ENCODE measurements at places on chromosomes 1 and 21.

GRCh38 chr1:47351305-47351704 is 17.7 kb downstream of the CMPK1 start:
- DNase-seq, result no peak

DNA sequence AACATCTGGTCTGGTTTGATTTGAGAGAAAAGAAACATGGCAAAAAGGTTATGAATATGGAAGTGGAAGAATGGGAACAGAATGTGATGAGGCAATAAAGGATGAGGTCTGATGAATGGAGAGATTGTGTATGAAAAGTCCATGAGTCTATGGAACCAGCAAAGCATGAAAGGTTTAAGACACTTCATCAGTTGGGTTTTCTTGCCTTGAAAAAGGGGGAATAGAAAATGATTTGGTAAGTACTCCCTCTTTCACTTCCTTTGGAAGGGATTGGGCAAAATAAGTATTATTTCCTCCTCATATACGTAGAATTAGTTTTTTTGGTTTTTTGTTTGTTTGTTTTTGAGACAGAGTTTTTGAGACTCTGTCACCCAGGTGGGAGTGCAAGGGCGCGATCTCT is 155.8 kb downstream of the TRIM33 start:
- no peak for DNase-seq

GRCh38 chr1:79290927-79291474 is 284.5 kb upstream of the ADGRL4 start:
- DNase-seq, result no peak

GRCh38 chr1:168977618-168978017 is 128.9 kb upstream of the ATP1B1 start:
- DNase-seq, result no peak

GRCh38 chr1:26761217-26761616 is 26.5 kb upstream of the PIGV start:
- DNase-seq, result no peak

- DNase-seq, result no peak
Observed at GRCh38 chr1:23419180-23419579, 5.4 kb downstream of the TCEA3 start.

- DNase-seq, result peak; percentile 23
Observed at GRCh38 chr1:51410568-51411460, 80.5 kb upstream of the TTC39A start.

- no peak for DNase-seq
Observed at GRCh38 chr1:153358691-153358975, 979 bp downstream of the S100A9 start.

DNA sequence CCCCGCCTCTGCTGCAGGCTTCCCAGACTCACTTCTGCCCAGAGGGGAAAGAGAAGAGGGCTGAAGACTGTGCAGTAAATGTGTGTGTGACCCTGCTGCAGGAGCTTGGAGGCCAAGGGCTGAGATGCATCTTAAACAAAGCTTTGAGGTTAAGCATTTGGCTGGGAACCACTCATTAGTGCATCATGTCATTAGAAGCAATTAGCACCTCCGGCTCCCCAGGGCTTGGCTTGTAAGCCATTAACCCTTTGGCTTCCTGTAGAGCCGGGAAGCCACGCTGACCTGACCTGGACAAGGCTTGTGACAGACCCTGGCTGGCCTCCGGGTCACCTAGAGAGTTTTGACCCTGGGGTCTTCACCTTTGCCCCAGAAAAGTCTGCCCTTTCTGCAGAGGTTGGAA is 77.0 kb downstream of the CSMD2 start:
- no peak for DNase-seq

DNA sequence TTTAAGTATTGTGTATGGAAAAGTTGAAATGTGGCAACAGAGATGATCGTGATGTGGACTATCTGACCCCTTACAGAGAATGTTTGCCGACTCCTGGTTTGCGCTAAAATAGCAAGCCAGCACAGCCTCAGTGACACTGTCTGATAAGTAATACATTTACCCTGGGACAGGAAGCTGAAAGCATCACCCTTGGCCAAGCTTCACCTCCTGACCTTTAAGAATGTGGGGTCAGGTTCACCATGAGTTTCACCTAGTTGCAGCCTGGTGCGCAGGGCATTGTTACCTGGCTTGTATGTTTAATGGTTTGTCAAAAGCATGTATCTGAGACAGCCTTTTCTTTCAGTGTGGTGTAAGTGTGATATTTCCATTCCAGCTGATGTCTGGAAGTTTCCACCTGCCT is 29.2 kb downstream of the TRAF5 start:
- no peak for DNase-seq

DNA sequence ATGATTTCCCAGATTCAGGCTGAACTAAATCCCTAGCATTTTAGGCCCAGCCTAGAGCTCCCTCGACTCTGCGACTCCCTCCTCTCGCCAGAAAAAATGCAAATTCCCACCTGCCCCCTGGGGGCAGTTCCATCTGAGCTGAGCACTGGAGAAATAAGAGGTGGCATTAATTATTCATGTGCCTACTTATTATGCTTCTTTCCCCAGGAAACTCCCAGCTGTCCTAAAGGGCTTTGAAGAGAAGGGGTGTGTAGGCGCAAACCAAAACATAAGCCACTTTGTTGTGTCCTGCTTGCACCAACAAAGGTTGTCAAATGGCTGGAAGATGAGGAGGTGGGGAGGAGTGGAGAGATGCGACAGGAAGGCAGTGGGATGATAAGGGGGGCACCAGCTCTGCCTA is 41.4 kb upstream of the GOLT1A start:
- no peak for DNase-seq

GRCh38 chr1:65424573-65424889 is 4.1 kb downstream of the LEPR start:
- DNase-seq, result no peak

DNA sequence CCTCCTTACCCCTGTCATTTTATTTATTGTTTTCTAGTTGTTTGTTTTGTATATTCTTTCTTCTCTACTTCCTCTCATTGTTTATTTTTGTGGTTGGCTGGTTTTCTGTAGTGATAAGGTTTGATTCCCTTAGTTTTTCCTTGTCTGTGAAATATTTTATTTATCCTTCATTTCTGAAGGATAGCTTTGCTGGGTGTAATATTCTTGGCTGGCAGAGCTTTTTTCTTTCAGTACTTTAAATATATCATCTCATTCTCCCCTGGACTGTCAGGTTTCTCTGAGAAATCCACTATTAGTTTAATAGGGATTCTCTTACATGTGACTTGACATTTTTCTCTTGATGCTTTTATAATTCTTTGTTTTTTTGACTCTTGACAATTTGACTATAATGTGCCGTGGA is 18.8 kb upstream of the TIPRL start:
- DNase-seq, result no peak

DNA sequence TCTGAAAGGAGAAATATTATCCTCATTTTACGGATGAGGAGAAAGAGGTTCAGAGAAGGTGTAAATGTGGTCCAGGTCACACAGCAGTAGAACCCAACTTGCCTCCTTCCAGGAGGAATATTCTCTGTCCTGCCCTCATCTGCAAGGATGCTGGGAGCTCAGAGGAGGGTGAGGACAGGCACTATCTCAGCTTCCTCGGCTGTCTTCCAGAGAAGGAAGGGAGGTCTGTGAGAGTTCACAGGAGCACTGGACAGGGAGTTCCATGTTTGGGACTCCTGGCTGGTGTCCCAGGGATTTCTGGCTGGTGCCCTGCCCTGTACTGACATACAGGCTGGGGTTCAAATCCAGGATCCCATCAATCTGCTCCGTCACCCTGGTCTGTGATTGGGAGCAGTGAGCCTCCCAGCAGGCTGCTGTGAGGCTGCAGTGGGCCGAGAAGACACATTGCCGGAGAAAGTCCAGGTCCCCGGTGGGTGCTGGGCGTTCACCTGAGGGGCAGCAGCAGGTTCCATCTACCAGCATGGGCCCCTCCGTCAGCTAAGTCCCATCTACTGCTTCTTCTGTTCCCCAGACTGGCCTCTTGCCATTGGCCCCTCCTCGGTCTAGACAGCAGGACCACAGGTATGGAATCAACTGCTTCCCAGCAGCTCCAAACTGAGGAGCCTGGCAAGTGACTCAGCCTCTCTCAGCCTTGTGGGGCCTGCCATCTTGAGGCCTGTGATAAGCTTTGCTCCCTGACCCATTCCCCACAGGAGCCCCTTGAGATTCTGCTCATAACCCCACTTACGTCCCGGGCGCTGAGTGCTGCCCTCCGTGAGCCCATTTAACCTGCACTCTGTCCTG is 8.5 kb upstream of the BSND start:
- DNase-seq, result no peak

DNA sequence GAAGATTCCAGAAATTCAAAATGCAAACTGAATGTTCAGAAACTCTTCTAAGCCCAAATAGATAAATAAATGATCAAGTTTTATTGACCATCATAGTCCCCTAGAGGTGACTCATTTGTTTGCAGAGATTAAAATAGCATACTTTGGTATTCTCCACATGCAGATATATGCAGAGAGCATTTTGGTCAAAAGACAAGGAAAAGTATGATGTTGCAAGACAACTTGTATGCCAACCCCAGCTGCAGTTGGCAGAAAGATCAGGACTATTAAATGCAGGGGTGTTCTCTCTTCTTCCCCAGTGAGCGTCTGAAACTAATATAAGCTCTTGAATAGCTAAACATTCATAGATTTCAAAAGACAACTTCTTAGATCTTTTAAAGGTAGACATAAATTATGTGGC is 404.9 kb downstream of the LTN1 start:
- peak; percentile 76 for DNase-seq

DNA sequence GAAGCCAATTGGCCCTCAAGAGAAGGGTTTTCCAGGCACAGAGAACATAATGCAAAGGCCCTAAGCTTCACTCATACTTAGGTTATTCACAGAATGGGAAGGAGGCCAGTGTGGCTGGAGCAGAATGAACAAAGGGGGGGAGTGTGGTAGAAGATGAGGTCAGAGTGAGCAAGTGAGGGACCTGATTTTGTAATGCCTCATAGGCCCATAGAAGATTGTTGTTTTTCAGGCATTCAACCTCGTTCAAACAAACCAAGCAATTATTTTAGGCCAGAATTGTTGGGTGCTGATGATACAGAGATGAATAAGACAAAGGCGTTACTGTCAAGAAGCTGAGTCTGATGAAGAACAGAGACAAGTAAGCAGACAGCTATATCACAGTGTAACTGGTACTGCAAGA is 54.5 kb upstream of the RAP1A start:
- peak; percentile 86 for DNase-seq
